Activated CD4-positive, alpha-beta memory T cell treated with anti-CD3 and anti-CD28 coated beads for 36 hours (primary cell): ENCODE measurements at places on chromosomes 11 and 22.

DNA sequence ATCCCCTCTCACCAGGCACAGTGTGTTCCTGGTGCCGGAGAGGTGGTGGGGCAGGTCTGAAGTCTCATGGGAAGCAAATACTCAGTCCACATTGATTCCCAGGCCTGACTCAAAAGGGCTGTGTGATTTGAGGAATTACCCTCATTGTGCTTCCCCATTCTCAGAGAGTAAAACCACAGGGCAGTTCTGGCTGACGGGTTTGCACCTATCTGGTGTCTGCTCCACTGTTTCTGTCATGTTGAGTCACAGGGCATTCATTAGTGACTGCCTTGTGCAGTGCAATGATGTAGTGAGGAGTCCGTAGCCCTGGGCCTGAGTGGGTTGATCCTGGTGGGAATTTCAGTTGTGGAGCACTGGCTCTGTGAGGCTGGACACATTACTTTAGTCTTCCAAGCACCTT, 85.2 kb upstream of the ARHGAP20 start:
- H3K4me1 ChIP-seq: no peaks in the 10 kb centered on the region
- no peaks in the 10 kb centered on the region for H3K36me3 ChIP-seq
- no peak for DNase-seq
- no peak overlapping the region for H3K27ac ChIP-seq
- no peaks in the 10 kb centered on the region for H3K27me3 ChIP-seq

DNA sequence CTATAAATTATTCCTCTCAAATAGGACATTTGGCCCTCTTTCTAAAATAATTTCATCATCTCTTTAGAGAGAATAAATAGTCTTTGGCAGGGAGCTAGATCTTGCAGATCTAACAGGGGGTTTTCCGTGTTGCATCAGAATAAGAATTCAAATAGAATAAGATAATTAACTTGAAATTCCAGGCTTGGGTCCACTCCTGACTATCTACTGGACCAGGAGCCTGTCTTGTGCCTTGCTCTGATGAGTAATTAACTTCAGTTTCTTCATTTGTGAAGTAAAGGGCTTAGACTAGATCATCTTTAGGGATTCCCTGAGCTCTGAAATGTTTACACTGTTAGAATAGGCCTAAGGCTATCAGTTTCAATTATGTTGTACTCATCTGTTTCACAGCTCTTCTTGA, 23.5 kb upstream of the TMEM123 start:
- no peak for DNase-seq
- H3K4me1 ChIP-seq: peaks cover 58% of the 10 kb centered on the region
- H3K36me3 ChIP-seq: no peaks in the 10 kb centered on the region
- H3K27me3 ChIP-seq: no peaks in the 10 kb centered on the region

DNA sequence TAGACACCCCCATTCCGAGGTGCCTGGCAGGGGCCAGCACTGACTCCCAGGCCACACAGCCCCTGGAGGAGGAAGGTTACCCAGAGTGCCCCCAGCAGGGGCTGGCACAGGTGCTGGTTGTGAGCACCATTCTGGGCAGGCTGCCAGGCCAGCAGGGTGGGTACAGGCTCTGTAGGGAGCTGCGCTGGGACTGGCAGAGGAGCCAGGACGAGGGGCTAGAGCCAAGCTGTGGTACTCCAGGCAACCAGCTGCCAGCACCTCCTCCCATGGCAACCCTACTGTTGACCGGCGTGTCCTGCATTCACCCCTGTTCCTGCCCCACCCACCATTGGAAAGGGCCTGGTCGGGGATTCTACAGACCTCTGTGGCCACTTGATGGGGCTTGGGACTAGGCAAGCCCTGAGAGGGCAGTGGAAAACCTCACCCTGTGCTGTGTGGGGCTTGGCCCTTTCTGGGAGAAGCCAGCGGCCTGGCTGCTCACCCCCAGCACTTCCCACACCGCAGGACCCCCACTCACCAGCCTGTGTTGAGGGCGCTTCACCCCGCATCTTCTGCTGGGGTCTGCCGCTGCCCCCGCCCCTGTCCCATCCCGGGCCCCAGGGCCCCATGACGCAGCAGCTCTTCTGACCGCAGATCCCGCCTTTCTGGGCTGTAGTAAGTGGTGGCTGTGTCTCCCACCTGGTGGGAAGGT, 1.9 kb downstream of the CLDN5 start:
- no peak overlapping the region for H3K27ac ChIP-seq
- H3K4me1 ChIP-seq: peaks cover 17% of the 10 kb centered on the region
- H3K4me3 ChIP-seq: no peak overlapping the region

DNA sequence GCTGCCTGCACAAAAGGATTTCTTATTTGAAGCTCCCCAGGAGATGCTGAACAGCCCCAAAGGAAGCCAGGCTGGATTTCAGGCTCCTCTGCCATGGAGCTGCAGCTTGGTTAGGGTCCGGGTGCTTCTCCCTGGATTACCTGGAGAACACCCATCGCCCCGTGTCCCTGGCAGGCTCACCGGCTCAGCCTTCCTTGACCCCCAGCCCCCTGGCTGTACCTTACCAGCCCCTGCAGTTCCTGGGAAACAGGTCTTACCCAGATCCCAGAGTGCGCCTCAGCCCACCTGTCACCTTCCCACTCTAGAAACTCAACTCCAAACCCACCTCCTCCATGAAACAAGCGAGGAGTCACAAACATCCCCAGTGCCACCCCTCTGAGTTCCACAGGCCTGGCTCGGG, 45.3 kb upstream of the CD5 start:
- DNase-seq: no peak
- no peaks in the 10 kb centered on the region for H3K27me3 ChIP-seq
- H3K36me3 ChIP-seq: peaks cover 76% of the 10 kb centered on the region
- H3K4me1 ChIP-seq: peaks cover 91% of the 10 kb centered on the region
- H3K4me3 ChIP-seq: peak overlapping the region; percentile 45

DNA sequence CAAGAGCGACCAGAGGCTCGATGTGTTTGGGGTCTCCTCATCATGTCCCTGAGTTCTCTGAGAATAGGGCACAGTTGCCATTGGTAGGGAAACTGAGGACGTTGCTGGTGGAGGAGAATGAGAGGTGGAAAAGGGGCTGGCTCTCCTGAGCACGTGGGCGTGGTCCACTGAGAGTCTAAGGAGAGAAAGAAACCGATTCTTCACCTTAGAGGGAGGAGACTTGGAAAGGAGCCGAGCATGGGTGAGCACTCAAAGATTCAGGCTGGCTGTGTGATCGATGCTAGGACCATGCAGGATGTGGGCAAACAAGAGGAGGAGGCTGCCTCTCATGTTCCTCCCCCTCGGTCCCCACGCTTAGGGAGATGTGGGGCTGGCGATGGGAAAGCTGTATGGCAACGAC, 19.8 kb upstream of the TLCD5 start:
- no peaks in the 10 kb centered on the region for H3K36me3 ChIP-seq
- no peak overlapping the region for H3K4me3 ChIP-seq
- no peak for DNase-seq

DNA sequence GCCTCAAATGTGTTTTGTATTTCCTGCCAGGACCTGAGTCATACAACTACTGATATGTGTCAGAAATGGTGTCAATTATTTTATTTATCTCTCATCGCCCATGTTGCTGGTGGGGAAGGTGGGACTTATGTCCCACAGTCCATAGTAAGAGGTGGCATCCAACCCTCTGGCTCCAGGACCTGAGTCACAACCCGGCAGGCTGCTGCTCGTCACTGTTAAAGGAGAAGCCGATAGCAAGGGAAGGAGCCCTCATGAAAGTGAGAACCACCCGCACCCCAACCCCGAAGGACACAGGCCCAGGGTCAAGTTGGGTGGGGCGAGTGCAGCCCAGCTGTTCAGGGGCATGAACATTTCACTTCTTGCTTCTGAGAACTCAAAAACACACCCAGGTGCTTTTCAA, 33.1 kb upstream of the TP53I11 start:
- H3K36me3 ChIP-seq: no peaks in the 10 kb centered on the region
- no peaks in the 10 kb centered on the region for H3K27me3 ChIP-seq
- no peak overlapping the region for H3K27ac ChIP-seq
- no peak for DNase-seq

GRCh38 chr11:111602865-111603610, 789 bp downstream of the SIK2 start:
- H3K27me3 ChIP-seq: no peaks in the 10 kb centered on the region
- H3K4me3 ChIP-seq: peak overlapping the region; percentile 91
- no peak for DNase-seq
- H3K36me3 ChIP-seq: no peaks in the 10 kb centered on the region

- H3K27me3 ChIP-seq: no peaks in the 10 kb centered on the region
- H3K27ac ChIP-seq: peak overlapping the region; percentile 85
- DNase-seq: peak; percentile 57
- peaks cover 34% of the 10 kb centered on the region for H3K36me3 ChIP-seq
- peak overlapping the region; percentile 86 for H3K4me3 ChIP-seq
Observed at GRCh38 chr11:316031-316701, 2.3 kb downstream of the IFITM1 start.

DNA sequence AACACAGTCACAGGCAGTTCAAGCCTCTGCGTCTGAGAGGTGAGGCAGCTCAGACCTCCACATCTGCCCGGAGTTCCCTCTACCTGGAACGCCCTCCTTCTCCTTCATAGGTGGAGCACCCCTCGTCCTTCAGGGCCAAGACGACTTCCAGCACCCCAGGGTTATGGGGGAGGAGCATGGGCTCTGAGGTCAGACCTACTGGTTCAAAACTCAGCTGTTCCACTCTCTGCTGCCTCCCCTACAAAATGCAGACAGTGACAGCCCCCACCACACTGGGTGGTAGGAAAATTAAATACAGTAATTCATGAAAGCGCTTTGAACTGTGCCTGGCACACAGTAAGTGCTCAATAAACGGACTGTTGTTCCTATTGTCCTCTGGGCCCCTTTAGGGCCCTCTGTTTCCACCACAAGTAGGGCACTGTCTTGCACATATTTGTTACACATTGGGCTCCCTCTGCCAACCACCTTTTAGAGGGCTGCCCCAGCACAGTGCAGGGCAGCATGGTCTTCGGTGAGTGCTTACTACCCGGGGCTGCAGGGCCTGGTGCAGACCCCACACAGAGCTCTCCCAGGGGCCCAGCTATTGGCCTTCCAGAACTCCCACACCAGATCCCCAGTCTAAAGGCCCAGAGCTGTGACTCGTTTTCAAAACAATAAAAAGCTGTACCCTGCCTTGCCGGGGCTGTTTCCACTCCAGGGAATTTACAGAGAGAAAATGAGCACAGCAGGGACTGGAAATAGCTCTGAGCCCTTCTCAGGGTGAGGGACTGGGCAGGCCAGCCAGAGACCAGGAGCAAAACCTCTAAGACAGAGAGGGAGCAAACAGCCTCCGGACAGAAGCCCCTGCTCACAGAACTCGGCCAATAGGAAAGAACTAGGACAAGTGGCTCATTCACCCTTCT, 2.5 kb downstream of the TMEM184B start:
- no peaks in the 10 kb centered on the region for H3K27me3 ChIP-seq
- H3K27ac ChIP-seq: peak overlapping the region; percentile 28
- H3K4me3 ChIP-seq: no peak overlapping the region
- peaks cover 55% of the 10 kb centered on the region for H3K4me1 ChIP-seq
- DNase-seq: no peak

- H3K4me1 ChIP-seq: peaks cover 9% of the 10 kb centered on the region
- no peaks in the 10 kb centered on the region for H3K36me3 ChIP-seq
- H3K27ac ChIP-seq: no peak overlapping the region
Observed at GRCh38 chr11:46981436-46981835, 44.9 kb downstream of the CSTPP1 start.

- DNase-seq: no peak
- H3K27me3 ChIP-seq: peaks cover 21% of the 10 kb centered on the region
Observed at GRCh38 chr11:12817681-12818332, 143.6 kb downstream of the TEAD1 start.

DNA sequence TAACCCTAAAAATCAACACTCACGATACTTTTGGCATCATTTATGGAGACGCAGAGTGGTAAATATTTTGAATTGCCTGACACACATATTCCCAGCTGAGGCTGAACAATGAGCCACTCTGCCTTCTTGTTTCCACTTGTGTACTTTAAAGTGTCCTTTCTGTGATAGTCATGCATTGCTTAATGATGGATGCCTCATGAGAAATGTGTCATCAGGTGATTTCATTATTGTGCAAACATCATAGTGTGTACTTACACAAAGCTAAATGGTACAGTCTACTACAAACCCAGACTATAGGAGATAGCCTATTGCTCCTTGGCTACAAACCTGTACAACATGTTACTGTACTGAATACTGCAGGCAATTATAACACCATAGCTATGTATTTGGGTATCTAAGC, 44.2 kb downstream of the MRE11 start:
- peaks cover 30% of the 10 kb centered on the region for H3K36me3 ChIP-seq
- H3K27ac ChIP-seq: no peak overlapping the region
- no peaks in the 10 kb centered on the region for H3K27me3 ChIP-seq
- DNase-seq: no peak

DNA sequence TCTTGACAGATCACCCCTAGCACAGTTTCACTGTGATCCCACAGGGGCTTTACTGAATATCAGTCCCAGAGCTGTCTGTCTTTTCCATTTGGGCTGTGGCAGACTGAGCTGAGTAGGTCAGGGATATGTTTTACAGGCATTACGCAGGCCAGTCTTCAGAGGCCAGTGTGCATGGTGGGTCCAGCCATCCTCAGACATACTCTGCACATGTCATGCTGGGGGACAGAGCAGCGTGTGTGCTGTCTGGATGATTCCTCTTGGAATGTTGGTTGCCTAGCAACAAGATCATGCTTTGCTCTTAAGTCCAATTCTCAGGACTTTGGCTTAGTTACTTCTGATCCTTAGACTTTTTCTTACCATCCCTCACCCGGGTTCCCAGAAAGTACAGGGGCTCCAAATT, 736.5 kb downstream of the DLG2 start:
- H3K36me3 ChIP-seq: no peaks in the 10 kb centered on the region
- no peak overlapping the region for H3K4me3 ChIP-seq
- no peaks in the 10 kb centered on the region for H3K27me3 ChIP-seq
- no peak overlapping the region for H3K27ac ChIP-seq
- no peak for DNase-seq

DNA sequence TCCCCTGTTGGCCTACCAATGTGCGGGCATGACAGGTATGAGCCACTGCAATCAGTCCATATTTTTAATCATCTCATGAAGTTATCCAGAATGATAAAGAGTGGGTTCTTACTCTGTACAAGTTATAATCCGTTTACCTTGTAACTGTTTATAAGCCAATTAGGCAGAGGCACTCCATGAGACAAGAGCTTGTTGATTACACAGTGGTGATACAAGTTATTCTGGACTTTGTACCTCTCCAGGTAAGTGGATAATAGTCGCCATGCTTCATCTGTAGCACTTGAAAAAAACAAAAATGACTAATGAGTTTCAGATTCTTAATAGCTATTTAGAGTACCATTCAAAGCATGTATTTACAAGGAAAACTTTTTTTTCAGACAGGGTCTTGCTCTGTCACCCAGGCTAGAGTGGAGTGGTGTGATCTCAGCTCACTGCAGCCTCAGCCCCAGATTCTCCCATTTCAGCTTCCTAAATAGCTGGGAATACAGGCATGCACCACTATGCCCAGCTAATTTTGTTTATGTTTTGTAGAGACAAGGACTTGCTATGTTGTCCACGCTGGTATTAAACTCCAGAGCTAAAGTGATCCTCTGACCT, 17.7 kb upstream of the FNBP4 start:
- DNase-seq: no peak
- peak overlapping the region; percentile 38 for H3K27ac ChIP-seq
- H3K27me3 ChIP-seq: no peaks in the 10 kb centered on the region
- H3K36me3 ChIP-seq: peaks cover 35% of the 10 kb centered on the region
- peaks cover 4% of the 10 kb centered on the region for H3K4me1 ChIP-seq
